ENCODE measurements at places on chromosomes 12 and 14. TPM values are rescaled to one million over a fixed set of nuclear protein-coding genes. Genes with fewer than 3 reads are reported as not detected.

The CHGA gene
- total RNA-seq = not detected

The CLSTN3 gene
- 48.2 TPM for total RNA-seq

- peak; percentile 62 for DNase-seq
Measured at GRCh38 chr12:98439981-98440581, 75.3 kb upstream of the TMPO start.

The NDRG2 gene
- 188 TPM for total RNA-seq

The SOX5 gene
- total RNA-seq = 23.5 TPM

DNA sequence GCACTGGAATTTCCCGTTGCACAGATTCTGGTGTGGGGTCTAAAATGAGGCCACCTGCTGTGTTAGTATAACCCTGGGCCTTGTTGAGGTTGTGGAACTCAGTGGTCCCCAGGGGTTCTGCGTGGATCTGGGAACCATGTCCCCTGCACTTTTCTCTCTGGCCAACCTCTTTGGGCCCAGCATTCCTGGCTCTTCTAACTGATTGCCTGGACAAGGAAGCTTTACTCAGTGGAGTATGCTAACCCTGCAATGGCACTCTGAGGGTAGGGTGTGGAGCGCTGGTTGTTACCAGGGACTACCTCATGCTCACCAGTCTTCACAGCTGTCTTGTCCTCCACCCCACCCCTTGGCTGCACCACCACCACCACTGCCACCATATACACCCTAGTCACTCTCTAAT is 39.2 kb downstream of the CPM start:
- no peak for DNase-seq

GRCh38 chr12:128737292-128737966 is 86.3 kb downstream of the SLC15A4 start:
- no peak for DNase-seq

The NR1H4 gene
- 7.0 TPM for total RNA-seq
